ENCODE measurements at places on chromosomes 7 and 10. TPM values are rescaled to one million over a fixed set of nuclear protein-coding genes. Genes with fewer than 3 reads are reported as not detected.

NEURL1 gene
- total RNA-seq: 0.10 TPM

- DNase-seq: no peak
Measured at GRCh38 chr7:127346575-127347256, 45.8 kb downstream of the ZNF800 start.

DNA sequence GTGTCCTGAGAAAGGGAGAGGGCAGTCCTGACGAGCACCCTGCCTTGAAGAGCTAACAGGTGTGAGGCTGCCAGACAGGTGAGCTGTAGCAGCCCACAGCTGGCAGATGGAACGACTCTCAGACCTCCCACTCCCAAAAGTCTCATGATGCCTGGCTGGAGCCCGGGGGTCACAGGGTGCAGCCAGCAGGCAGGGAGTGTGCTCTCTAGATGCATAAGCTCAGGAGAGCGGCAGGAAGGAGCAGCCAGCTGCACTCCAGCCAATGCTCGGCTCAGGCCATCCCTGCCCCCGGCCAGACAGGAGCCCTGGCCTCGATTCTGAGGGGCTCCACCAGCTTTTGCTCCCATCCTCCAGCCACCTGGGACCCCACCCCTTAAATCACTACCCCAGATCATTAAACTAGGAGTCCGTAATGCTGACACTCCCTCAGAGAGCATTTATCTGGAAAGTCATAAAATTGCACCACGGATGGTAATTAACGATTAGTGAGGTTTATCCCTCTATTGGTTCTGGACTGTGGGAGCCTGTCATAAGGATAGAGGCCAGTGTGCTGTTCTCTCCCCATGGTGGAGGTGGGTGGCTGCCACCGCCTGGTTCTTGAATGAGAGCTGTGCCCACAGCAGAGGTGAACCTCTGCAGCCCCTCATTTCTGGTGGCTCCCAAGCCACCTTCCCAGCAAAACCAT lies 63.5 kb upstream of the ZMIZ1 start:
- no peak for DNase-seq

- no peak for DNase-seq
Measured at GRCh38 chr7:101250324-101250723, 5.4 kb upstream of the FIS1 start.

DNA sequence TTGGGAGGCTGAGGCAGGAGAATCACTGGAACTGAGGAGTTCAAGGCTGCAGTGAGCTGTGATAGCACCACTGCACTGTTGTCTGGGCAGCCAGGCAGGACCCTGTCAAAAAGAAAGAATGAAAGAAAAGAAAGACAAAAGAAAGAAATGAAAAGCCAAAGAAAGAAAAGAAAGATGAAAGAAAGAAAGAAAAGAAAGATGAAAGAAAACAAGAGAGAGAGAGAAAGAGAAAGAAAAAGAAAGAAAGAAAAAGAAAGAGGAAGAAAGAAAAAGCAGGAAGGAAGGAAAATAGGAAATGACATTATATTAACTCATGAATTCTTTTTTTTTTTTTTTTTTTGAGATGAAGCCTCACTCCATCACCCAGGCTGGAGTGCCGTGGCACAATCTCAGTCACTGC lies 32.4 kb upstream of the SPDYE3 start:
- no peak for DNase-seq

GRCh38 chr7:135684136-135684535 lies 21.8 kb downstream of the STMP1 start:
- DNase-seq: no peak

FZD8 gene
- total RNA-seq: 1.8 TPM

- no peak for DNase-seq
Measured at GRCh38 chr7:78212476-78213060, 414.0 kb downstream of the PHTF2 start.

- DNase-seq: no peak
Measured at GRCh38 chr10:29120216-29120615, 168.7 kb upstream of the LYZL1 start.

DNA sequence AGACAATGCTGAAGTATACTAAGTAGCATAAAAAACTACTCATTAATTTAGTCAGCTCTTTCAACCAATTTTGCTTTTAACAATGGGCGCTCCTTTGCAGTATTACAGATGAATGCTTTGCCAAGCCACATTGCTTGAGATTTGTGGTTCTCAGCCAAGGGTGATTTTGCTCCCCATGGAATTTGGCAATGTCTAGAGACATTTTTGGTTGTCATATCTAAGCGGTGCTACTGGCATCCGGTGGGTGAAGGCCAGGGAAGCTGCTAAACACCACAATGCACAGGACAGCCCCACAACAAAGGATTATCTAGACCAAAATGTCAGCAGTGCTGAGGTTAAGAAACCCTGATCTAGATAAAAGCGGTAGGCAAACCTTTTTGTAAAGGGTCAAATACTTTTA lies 112.0 kb downstream of the UBE2H start:
- DNase-seq: no peak

DNA sequence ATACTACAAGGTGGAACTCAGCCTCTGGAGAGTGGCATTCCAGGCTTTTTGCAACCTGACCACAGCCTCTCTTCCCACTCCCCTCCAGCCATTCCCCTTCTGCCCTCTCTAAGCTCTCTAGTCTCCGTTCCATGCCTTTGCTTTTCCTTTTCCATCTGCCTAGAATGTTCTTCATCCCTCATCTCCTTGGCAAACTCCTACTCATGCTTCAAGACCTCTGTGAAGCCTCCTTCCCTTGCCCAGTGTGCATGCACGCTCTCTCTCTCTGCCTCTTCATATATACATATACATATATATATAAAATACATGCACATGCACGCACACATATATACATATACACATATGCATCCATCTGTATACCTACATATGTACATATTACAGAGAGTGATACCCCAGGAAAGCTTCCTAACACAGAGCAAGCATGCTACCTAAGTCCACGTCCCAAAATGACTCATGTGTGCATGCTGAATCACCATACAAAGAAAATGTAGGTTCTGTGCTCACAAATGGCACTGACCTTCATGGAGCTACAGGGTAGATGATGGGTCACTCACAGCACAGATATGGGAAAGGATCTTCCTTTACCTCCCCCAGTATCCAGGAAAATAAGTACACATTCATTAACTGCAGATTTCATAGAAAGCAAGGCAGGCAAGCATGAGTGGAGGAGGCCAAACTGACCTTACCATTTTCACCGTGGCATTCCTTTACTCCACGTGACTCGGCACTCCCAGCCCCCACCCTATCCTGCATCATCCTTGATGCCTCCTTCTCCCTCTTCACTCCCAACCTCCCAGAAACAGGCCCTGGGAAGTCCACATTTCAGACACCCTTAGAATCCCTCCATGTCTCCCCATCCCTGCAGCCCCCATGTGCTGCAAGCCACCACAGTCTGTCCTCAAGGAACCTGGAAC lies 238.4 kb upstream of the ZMIZ1 start:
- DNase-seq: no peak

DNA sequence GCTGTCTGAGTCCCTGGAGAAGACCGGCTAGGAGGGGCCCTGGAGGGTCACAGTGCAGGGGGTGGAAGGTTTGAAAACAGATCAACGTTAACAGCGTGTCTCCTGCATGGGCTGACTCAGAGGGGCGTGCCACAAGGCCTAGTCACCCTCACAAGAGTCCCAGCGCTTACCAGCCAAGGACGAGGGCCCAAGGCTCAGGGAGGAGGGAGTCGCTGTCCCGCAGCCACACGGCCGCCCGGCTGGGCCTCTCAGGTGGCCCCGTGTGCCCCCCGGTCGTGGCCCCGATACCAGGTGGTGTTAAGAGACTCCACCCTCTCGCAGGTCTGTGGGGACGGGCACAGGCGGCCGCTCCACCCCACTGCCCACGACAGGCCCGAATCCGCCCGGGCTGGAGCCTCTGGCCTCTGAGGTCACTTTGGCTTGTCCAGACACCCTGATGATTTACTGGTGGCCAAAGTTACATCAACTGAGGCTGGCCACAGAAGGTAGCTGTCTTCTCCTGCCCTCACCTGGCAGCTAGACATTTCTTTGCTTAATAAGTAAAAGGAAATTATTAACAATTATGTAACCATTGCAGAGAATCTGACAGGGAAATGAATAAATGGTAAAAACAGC lies 34.0 kb downstream of the FAM20C start:
- no peak for DNase-seq

DNA sequence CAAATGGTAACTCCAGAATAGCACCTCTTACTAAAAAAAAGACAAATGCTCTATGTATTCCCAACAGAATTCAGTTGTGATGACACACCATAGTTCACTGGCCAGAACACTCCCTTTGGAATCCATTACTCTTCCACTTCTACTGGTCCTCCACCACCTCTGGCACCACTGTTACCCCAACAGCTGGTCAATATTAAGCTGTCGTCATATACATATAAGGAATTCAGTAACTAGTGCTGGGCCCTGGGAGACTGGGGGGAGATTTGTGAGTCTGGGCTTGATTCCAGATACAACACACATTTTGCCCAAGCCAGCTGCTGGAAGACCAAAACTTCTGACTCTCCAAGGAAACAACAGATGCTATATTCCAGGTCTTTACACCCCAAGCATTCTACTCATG lies 26.0 kb upstream of the ITGA8 start:
- no peak for DNase-seq

GRCh38 chr10:94349327-94349726 lies 13.4 kb downstream of the NOC3L start:
- DNase-seq: no peak

- no peak for DNase-seq
Measured at GRCh38 chr10:98433881-98434732, 12.6 kb downstream of the HPS1 start.

DNA sequence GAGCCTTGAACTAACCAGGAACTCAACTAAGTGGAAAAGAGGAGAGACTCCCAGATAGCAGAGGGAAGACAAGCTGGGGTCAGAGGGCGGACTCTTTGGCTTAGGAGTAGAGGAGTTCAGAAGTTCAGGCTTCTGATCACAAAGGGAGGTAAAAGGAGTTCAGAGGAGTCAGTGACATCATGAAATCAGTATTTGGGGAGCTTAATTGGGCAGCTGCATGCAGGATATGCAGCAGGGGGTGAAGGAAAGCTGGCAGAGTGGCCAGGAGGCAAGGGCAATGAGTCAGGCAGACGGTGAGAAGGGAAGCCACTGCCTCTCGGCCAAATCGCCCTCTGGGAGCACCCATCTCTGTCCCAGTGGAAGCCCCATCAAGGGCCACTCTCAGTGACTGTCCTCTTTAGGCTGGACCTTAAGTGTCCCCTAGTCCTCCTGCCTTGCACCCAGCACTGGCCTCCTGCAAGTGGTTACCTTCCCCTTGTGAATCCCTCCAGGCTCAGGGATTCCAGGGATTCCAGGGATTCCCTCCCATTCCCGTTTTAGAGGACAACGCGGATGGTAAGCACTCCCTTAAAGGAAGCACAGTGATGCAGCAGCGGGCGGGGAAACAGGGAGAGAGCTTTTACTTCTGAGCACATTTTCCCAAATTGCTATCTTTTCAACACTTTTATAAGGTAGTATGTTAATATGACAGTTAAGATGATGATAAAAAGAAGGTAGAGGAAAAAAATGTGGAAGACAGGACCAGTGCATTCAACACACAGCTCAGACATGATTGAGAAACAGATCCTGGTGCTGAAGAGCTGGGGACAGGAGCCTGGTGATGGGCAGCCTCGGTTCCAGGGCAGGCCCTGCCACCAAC lies 72.6 kb downstream of the KCNMA1 start:
- DNase-seq: no peak

DNA sequence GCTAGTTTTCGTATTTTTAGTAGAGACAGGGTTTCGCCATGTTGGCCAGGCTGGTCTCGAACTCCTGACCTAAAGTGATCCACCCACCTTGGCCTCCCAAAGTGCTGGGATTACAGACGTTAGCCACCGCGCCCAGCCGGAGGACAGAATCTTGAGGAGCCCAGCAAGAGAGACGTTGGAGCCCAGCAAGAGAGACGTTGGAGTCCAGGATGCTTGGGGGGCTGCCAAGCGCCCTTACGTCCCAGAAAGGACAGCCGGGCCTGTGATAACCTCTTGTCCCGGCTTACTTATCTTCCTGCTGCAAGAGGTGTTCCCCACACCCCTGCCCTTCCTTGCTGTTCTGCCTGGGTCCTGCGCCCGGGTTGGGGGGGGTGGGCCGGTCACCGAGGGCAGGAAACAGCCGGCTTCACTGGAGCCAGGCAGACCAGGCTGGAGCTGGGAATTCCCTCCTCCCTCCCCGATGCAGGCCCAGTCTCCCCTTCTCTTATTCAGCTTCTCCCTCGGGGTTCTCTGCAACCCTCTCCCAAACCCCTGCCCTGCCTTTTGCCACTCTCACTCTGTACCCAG lies 1.9 kb upstream of the EPHB4 start:
- no peak for DNase-seq

DNA sequence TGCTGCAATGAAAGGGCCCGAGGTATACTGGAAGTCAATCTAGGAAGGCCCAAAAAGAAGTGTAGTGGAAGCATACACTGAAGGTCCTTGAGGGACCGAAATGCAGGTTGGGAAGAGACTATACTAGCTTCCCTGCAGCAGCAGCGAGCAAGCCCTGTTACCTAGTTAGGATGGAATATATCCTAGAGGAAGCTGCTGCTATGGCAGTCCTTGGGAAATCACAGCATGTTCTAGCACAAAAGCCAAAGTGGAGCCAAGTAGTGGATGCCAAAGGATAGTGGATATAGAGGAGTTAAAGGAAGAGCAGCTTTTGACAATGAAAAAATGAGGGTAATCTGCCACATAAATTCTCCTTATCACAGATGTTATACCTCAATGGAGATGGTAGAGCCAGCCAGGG lies 123.8 kb upstream of the STARD3NL start:
- no peak for DNase-seq

GRCh38 chr10:92800134-92800733 lies 48.1 kb upstream of the EXOC6 start:
- no peak for DNase-seq

DNA sequence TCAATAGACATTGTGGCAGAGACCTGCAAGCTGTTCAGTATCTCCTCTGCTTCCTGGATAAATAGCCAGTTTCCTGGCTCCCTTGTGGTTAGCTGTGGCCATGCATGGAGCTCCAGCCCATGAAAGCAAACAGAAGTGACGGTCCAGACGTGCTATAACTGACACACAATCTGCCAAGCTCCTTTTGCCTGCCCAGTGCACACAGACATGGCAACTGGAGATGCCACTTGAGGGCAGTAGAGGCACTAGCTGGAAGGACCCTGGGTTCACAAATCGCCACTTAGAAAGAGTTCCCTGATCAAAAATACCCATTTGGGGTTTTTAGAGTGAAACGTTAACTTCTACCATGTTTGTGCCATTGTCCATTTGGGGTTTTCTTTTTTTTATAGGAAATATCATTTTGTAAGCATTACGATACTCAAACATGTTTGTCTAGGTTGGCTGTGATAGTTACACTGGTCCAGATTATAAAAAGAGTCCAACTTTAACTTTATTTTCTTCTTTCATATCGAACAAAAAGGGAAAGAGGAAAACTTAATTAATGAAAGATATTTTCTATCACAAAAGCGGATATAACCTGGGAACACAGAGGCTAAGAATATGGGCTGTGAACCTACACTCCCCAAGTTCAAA lies 31.3 kb downstream of the KIN start:
- DNase-seq: peak; percentile 4

CCL26 gene
- total RNA-seq: not detected

- no peak for DNase-seq
Measured at GRCh38 chr7:151442776-151443496, 3.0 kb upstream of the CRYGN start.

DNA sequence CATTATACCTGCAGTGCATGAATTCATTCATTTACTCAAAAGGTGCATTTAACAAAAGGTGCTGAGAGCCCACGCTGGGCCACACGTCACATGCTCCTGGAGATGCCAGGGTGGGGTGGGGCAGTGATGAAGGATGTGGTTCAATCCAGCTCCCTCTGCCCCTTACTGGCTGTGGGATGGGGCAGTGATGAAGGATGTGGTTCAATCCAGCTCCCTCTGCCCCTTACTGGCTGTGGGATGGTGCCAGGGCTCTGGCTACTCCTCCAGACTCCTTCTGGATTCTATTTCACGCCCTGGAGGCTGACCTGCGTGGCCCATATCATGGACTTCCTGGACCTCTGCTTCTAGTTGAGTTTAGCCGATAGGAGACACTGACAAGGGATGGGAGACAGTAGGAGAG lies 44.0 kb upstream of the CTBP2 start:
- no peak for DNase-seq
